ENCODE measurements at places on chromosomes 7 and 10. TPM values are rescaled to one million over a fixed set of nuclear protein-coding genes. Genes with fewer than 3 reads are reported as not detected.

Gene NEUROD6
- total RNA-seq = not detected

Gene SLC26A5
- total RNA-seq = not detected

- DNase-seq = no peak
Observed at GRCh38 chr10:97732052-97732359, 4.9 kb upstream of the ZFYVE27 start.

GRCh38 chr10:16519908-16520861 lies 1.5 kb downstream of the C1QL3 start:
- peak; percentile 4 for DNase-seq

DNA sequence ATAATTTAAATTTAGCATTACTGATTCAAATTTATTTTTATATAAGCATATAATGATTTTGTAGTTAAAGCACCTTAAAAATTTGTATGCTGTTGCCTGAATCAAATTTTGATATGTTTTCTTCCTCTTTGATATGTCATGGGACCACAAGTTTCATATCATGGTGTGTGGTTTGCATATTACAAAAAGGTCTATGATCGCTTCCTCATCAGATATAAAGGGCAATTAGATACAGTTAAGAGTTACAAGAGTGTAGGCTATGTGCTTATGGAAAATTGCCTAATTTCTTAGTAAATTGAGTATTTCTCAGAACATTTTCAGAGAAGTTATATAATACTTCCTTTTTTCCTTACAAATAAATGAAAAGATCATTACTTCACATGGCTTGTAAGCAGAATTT lies 22.2 kb downstream of the MRC1 start:
- DNase-seq = no peak

DNA sequence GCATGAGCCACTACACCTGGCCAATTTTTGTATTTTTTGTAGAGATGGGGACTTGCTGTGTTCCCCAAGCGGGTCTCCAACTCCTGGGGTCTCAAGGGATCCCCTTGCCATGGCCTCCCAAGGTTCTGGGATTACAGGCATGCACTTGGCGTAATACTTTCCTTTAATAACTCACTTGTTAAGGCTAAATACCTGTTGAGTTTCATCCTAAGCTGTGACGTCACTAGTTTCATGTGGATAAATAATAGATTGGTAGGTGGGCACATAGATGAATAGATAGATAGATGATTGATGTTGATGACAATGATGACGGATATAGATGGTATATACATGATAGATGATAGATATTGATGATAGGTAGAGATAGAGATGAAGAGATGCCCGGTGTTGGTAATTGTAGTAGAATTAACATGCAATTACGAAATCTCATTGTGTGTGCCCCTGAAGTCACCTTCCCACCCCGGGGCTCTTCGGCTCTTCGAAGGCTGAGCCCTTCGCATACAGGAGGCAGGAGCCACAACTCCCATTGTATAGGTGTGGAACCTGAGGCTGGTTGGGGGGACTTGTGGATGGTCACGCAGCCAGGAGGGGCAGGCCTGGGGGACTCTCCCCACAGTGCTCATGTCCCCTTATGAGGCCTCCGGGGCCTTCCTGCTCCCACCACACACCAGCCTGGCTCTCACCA lies 2.6 kb downstream of the GRIFIN start:
- no peak for DNase-seq
